ENCODE measurements at places on chromosomes 3 and 15.

- no peak for DNase-seq
Observed at GRCh38 chr3:147816752-147817151, 407.6 kb downstream of the ZIC1 start.

DNA sequence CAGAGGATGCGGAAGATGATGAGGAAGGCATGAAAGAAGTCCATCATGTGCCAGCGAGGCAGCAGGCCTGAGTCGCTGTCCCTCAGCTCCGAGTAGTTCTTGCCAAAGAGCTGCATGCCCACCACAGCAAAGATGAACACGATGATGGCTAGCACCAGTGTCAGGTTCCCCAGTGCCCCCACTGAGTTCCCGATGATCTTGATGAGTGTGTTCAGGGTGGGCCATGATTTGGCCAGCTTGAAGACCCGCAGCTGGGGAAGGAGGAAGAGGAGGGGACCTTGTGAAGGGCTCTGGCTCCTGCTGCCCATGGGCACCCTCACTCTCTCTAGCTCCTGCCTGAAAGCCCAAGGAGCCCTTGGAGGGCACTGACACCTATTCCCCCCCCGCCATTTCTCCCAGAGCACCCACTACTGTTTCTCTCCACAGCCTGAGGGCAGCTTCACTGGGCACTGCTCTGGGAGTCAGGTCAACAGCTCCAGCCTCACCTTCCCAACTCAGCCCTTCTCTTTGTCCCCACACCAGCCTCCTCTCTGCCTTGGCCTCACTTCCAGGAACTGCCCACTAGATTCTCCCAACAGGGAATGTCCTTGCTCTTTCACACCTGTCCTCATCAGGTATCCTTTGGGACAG is 63.6 kb downstream of the SCN5A start:
- no peak for DNase-seq

- no peak for DNase-seq
Observed at GRCh38 chr15:93656041-93656440, 567.0 kb upstream of the RGMA start.

- DNase-seq = no peak
Observed at GRCh38 chr15:89209057-89209456, 12.3 kb downstream of the RLBP1 start.

GRCh38 chr3:194163697-194164096 is 27.7 kb downstream of the HES1 start:
- DNase-seq = no peak
